Erythroblast (primary cell): ENCODE measurements at places on chromosomes 13 and 19.

DNA sequence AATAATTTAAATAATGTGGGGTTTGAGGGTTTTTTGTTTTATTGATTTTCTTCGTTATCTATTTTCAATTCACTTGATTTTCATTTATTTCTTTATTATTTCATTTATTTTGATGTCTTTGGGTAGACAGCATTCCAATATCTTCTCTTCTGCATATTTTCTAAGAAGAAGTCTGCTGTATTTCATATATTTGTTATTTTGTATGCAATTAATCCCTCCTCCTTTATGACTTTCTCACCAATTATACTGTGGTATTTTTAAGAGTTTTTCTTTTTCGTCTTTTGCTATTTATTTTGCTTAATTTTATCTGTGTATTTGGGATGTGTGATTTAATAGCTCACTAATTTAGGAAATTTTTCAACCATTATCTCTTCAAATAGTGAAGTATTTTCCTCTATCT is 1444.4 kb upstream of the MIR17HG start:
- no peak for DNase-seq

- DNase-seq, result peak; percentile 5
Measured at GRCh38 chr13:78596399-78596735, 7.0 kb downstream of the POU4F1 start.

- DNase-seq, result no peak
Measured at GRCh38 chr19:54125713-54126112, 10.2 kb downstream of the PRPF31 start.

DNA sequence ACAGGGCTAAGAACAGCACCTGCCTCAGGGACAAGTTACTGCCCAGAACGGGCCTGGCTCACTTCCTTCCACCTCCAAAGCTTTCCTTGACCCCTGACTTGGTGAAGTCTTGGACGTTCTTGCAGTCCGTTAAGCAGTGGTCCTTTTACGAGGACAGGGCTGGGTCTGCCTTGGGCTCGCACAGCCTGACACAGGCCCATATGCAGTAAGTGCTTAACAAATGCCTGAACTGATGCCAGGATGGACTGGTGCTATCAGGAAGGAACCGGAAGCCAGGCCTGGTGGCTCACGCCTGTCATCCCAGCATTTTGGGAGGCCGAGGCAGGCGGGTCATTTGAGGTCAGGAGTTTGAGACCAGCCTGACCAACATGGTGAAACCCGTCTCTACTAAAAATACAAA is 1.8 kb upstream of the PLK5 start:
- no peak for DNase-seq

DNA sequence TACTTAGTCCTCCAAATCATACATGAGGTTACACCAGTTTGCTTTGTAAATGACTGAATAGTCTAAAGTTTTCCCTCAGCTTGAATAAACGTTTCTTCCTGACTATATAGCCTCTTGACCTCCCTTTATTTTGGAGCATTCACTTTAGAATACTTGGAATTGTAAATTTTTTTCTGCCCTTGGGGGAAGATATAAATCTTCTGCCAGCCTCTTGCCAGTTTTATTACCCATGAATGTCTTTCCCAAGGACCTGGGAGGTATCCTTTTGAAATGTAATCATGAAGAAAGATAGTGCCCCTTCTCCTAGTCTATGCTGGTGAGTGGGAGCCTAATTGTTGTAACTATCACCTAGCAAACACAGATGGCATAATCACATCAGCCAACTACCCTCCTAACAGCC is 2033.9 kb upstream of the PCDH20 start:
- no peak for DNase-seq

- no peak for DNase-seq
Measured at GRCh38 chr13:76036176-76036575, 400.0 kb downstream of the LMO7 start.

GRCh38 chr13:24308488-24309020 is 826 bp upstream of the C1QTNF9 start:
- DNase-seq, result no peak

GRCh38 chr13:24222756-24223155 is 62.2 kb downstream of the SPATA13 start:
- DNase-seq, result no peak

- DNase-seq, result no peak
Measured at GRCh38 chr19:16403151-16403977, 68.4 kb downstream of the EPS15L1 start.

GRCh38 chr19:31943191-31943661 is 402.2 kb upstream of the ZNF507 start:
- no peak for DNase-seq

DNA sequence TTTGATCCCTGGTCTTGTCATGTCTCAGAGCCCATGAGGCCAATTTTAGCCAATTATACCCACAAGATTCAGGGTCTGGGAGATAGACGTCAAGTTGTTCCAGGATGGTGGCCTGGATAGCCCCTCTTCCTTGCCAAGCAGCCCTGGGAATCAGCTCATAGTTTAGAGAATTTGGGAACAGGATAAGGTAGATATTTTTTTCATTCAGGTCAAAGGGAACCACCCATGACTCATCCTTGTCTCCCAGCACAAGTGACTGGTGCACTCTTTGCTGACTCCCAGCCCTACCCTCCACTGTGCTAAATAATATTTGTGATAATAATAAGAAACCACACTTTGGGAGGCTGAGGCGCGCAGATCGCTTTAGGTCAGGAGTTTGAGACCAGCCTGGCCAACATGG is 17.1 kb upstream of the S1PR4 start:
- no peak for DNase-seq

DNA sequence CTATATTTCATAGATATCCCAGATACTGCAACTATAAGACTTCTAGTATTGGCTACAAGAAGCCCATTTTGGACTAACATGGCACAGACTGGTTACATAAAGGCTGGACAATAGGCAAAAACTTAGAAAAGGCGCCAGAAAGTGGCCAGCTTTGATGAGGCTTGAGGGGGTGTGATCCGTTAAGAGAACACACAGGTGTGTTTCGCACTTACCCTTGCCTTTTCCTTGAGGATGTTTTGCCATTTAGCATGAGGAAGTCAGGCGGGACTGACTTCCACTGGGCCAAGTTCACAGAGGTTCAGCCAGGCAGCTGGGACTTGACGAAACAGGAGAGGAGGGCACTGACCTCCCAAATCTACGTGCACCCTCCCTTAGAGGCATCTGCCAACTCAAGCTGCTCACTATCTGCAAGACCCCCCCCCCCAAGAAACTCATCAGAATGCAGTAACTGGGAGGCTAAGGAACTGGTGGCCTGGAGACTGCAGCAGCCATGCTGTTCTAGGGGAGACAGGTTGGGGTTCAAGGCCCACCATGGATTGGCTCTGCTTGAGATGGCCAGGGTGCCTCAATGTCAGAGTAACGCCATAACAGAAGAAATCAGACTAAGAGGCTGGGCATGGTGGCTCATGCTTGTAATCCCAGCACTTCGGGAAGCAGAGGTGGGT is 4.5 kb upstream of the LIN7B start:
- no peak for DNase-seq

GRCh38 chr19:31334101-31334848 is 15.0 kb downstream of the TSHZ3 start:
- no peak for DNase-seq

- no peak for DNase-seq
Measured at GRCh38 chr13:112003396-112003795, 63.6 kb upstream of the SOX1 start.

- DNase-seq, result no peak
Measured at GRCh38 chr13:70945506-70945905, 837.3 kb upstream of the KLHL1 start.
